Stimulated activated CD8-positive, alpha-beta memory T cell treated with anti-CD3 and anti-CD28 coated beads, Interleukin-7, amount 100 ng/mL, for 1 hour (primary cell): ENCODE measurements at places on chromosomes 2 and 18.

- DNase-seq: no peak
These were observed 8.7 kb downstream of the TET3 start for GRCh38 chr2:73993376-73993775.

- no peak for DNase-seq
These were observed 26.1 kb upstream of the INO80D start for GRCh38 chr2:206112108-206112507.

- no peak for DNase-seq
These were observed 225.0 kb downstream of the LDLRAD4 start for GRCh38 chr18:13443552-13443951.

GRCh38 chr18:10308154-10308553 lies 146.3 kb upstream of the APCDD1 start:
- no peak for DNase-seq

GRCh38 chr2:58032016-58032763 lies 14.4 kb upstream of the VRK2 start:
- DNase-seq: no peak

GRCh38 chr2:126616606-126617069 lies 39.3 kb upstream of the GYPC start:
- DNase-seq: no peak

DNA sequence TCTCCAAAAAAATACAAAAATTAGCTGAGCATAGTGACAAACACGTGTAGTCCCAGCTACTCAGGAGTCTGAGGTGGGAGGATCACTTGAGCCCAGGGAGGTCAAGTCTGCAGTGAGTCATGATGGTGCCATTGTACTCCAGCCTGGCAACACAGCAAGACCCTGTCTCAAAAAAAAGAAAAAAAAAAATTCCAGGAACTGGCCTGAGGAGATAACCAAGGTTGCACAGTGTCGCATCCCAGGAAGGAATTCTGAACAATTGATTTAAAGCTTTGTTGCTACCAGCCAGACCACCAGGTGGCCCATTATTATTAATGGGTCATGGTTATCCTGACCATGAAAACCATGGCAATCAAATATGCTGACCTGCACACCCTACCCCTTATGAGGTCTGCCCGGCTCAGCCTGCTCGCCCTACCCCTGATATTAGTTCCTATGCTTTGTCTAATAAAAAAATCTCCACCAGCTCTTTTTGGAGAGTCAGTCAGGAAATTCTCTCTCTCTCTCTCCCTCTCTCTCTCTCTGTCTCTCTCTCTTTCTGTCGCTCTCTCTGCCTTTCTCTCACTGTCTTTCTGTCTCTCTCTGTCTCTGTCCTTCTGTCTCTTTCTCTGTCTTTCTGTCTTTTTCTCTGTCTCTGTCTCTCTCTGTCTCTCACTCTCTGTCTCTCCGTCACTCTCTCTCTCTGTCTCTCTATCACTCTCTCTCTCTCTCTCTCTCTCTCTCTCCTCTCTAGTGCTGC lies 73.7 kb downstream of the NCAPH start:
- no peak for DNase-seq

DNA sequence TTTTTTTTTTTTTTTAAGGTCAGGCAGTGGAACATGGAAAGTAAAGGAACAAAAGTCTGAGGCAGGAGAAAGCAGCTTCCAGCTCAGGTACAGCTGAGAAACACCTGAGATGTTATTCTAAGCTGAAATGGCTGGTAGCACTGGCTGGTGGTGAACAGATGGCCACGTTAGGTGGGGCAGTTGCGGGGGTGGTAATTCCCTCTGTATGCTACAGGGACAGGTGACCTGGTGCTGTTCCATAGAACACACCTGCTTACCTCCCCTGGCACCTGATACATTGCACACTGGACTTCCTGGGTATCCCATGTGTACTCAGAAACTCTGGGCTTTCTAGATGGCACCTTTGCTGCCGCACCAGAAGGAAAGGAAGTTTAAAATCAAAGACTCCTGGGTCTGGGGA lies 333.3 kb downstream of the SLC8A1 start:
- DNase-seq: no peak

DNA sequence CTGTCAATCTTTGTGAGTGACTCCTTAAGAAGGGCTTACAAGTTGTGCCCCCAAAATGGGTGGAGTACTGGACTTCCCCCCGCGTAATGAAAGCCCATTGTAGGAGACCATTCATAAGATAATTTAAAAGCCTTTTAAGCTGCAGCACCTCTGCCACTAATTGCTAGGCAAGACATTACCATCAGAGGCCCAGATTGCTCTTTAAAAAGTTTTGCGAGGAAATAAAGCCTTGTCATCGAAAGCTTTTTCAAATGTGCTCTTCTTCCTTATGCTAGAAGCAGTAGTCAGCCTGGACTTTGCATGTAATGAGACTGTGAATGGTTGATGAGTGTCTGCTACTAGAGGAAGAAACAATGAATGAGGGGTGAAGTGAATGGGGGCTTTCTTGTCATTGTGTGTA lies 345.3 kb upstream of the CDH2 start:
- no peak for DNase-seq

- no peak for DNase-seq
These were observed 203.7 kb downstream of the HDAC4 start for GRCh38 chr2:239197146-239197545.

DNA sequence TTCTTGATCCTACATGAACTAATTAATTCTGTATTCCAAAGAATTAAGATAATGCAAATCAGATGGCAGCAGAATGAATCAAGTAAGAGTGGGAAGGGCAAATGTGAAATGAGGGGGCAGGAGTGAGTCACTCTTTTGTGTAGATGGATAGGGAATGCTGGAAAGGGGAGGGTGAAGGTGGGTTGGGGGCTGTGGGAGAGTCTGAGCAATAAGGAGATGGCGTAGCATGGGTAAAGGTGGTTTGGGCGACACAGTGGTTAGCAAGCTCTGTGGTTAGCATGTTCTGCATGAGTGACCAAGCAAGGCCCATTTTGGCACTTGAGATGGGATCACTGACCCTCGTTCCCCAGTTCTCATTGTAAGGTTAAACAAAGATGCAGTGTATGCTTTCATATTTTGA lies 20.4 kb downstream of the GPD2 start:
- no peak for DNase-seq

DNA sequence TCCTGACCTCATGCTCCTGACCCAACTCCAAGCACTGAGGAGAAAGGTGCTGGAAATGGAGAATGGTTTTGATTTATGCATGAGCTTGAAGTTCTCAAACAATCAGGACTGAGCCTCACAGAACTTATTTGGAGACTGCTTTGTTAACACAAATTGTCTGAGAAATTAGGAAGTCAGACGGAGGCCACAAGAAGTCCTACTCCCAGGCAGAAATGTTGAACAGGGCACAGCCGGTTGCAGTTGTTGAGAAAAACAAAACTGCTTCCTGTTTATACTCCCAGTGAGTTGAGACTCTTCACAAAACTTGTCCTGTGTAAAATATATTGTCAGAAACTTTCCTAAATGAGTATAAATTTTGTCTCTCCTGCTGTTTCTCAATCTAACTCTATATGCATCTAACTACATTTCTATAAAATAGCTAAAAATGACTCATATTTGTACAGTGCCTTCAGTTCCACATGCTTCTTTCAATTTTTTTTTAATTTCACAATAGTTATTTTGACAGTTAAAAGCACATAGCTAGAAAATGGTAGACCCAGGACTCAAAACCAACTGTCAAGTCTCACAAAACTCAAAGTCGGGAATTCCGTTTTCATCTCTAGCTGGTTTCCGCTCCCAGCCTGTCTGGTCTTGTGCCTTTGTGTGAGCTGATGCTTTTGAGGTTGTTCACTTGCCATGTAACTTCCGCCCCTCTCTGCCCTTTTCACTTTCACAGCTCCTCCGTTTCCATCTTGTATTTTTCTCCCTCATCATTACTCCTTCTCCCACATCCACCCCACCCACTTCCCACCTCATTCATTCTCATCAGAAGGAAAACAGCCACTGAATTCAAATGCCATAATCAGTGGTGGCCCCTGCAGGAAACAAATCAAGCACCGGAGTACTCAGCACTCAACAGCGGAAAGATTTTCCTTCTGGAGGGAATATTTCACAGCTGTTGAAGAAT lies 215.0 kb downstream of the SUCLG1 start:
- DNase-seq: no peak

GRCh38 chr18:55317324-55317723 lies 270.7 kb downstream of the TCF4 start:
- no peak for DNase-seq

DNA sequence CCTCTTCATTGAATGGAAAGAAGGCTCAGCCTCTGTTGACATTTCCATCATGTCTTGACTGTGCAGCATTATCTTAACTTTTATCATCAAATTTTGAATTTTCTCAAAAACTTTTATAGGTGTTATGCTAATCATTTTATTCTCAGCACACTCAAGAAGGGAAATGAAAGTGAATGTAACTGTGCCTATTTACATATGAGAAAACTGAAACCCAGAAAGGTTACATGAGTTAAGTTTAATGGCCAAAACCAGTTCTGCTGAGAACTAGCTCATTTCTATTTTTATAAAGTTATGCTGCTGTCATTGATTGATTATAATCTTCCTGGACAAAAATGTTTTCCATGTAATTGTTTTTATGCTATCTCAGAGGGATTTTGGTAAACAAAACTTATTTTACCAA lies 618.8 kb upstream of the NRXN1 start:
- no peak for DNase-seq

DNA sequence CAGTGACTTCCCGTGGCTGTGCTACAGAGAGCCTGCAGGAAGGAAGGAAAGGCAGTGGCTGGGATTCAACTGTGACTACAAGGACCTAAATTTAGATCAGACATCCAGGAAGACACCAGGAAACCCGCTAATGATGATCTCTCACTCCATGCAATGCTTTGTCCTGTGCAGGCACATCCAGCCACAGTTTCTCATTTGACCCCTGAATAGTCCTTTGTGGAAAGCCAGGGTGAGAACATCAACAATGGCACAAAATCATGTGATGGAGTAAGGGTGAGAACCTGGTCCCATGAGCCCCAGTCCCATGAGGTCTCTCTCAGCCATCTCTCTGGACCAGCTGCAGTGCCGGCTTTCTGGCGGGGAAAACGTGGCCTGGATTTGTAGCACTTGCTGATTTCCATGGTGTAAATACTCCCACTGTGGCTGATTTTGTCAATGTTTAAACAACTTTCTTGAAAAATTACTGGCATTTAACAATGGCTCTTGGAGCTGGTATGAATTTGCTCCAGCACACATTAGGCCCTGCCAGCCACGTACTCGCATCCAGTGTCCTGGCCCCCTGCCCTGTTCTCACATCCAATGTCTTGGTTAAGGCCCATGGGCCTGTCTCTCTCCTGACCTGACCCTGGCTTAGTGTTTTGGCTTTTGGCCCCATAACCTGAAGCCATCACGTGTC lies 159.0 kb upstream of the HAAO start:
- no peak for DNase-seq

DNA sequence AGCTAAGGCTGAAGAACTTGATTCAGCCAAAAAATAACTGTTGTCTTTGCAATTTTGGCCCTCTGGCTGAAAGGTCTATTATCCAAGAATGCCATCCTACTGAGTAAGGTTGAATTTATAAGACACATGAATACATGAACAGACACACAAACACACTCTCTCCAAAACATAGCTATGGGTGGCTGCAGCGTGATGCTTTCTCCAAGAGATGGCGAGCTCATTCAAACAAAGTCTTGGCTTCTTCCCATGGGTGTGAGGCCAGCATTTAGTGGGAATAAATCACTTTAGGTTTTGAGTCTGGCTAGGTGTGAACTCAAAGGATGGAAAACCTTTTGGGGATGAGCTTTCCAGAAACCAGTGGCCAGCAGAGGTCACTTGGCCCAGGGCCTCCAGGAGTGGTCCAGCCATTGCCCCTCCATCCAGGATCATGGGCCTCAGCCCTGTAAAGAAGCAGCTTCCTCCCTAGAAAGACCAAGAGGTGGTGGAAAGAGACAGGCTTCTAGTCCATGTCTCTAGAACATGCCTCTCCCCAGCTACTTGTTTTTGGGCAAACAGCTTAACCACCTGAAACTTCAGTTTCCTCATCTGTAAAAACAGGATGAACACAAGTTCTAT lies 11.0 kb upstream of the OSR1 start:
- DNase-seq: no peak

DNA sequence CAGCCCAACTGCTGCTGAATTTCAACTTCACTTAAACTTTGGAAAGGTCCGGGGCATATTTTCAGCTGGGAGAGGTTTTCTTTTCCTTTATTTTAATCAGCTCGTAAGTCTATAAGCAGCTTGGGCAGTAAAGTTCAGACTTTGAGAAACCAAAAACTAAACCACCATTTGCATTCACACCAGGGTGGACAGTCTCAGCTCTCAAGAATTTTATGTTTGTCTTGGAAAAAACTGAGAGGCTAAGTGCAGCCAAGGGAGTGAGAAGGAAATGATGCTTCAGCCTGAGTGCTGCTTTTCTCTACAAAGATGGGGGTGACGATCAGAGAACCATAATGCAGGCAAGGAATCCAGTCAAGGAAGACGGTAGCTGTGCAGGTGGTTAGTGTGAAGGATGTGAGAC lies 30.2 kb downstream of the MCFD2 start:
- no peak for DNase-seq

DNA sequence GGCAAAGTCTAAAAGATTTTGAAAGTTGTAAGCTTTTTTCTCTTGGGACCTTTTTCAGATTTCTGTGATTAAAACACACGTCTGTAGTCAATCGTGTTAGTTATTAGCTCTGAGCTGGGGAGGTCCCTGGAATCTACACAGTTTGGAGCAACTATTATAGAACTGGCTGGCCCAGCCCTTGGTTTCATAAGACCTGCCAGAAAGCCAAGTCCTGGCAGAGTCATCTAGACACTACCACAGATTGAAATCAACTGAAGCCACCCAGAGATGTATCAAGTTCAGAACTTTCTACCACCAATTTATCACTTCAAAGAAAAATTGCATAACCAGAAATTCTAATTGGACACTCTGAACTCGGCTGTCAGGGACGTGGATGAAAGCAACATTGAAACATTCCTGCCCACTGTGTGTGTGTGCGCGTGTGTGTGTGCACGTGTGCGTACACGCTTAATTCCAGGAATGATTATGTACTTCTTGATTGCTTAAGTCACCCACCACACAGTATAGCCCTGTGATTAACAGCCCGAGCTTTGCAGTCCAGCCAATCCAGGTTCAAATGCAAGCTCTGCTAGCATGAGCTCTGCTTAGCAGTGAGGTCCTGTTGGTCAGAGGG lies 126.3 kb downstream of the TPGS2 start:
- DNase-seq: no peak

DNA sequence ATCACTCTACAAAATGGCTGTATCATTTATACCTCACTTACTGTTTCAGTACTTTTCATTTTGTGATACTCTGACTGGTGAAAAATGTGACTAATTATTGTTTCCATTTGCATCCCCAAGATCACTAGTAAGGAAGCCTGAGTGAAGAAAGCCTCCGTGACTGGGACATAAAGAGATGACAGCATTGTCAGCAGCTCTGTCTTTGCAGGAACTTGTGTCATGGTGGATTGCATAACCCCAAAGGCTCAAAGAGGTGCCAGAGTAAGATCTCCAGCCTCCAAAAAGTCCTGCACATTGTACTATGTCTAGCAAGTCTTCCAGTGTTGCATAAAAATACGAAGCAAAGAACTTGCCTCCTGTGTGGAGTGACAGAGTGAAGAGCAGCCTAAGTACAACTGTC lies 187.5 kb upstream of the CRIM1 start:
- DNase-seq: no peak

DNA sequence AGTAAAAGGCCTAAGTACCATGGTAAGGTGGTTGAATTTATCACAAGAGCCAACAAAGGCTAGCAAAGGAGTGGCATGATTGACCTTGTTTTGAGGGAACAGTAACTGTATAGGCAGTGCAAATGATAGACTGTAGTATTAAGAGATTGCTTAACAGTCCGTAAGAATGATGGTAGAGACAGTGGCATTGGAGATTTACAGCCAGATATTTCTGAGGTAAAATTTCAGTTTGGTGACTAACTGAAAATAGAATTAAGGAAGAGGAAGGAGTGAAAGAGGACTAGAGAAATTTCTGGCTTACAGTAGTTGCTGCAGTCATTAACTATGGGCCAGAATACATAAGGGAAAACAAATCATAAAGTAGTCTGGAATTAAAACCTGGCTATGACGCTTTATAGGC lies 4.4 kb upstream of the BAZ2B start:
- no peak for DNase-seq
